ENCODE measurements at places on chromosomes 1 and 21.
A peak's percentile ranks its signal among the peaks of the same experiment; 100 is the strongest.

GRCh38 chr21:14480411-14481031 is 65.6 kb downstream of the SAMSN1 start:
- no peak overlapping the region for H3K4me3 ChIP-seq
- H3K4me1 ChIP-seq = no peaks in the 10 kb centered on the region
- ATAC-seq = no peak

DNA sequence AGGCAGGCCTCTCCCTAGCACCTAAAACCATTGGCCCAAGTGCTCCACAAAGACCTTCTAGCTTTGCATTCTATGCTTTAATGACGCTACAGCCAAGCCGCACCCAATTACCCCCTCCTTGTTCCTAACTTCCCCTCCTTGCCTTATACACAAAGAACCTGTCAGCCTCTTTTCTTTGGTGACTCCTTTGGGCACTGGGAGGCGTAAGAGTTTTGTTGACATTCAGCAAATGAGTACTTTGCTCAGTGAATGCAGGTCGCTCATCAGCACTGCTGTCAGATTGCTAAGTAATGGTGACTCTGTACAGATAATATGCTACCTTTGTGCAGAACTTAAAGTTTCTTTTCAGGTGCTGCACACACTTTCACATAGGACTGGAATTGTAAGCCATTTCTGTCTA is 187.6 kb upstream of the FAM78B start:
- no peak for ATAC-seq
- H3K27me3 ChIP-seq = peaks cover 4% of the 10 kb centered on the region
- no peaks in the 10 kb centered on the region for H3K4me1 ChIP-seq
- H3K36me3 ChIP-seq = no peaks in the 10 kb centered on the region

- no peak overlapping the region for H3K27ac ChIP-seq
- ATAC-seq = no peak
- no peak overlapping the region for H3K4me3 ChIP-seq
- no peaks in the 10 kb centered on the region for H3K36me3 ChIP-seq
- no peaks in the 10 kb centered on the region for H3K27me3 ChIP-seq
These were observed 32.2 kb downstream of the TRIM62 start for GRCh38 chr1:33149453-33150190.

DNA sequence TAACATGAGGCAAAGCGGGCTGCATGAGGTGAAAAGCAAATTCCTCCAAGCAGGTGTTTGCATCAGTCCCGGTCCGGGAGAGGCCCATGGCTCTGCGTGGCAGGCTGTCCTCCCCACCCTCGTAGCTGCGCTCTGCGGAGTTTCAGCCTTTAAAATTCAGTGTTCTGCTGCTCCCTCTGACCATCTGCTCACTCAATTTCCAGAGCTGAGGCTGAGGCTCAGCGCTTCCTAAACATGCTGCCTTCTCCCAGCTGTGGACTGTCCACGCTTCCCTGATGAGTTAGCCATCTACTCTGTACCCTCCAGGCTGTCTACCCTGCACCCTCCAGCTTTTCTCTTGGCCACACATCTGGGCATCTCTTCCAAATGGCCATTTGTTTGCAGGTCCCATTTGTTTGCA is 87.7 kb downstream of the KCNJ6 start:
- H3K27ac ChIP-seq = no peak overlapping the region
- no peaks in the 10 kb centered on the region for H3K36me3 ChIP-seq
- peaks cover 41% of the 10 kb centered on the region for H3K27me3 ChIP-seq
- no peaks in the 10 kb centered on the region for H3K4me1 ChIP-seq

- peak; percentile 35 for ATAC-seq
- H3K27me3 ChIP-seq = no peaks in the 10 kb centered on the region
- peaks cover 6% of the 10 kb centered on the region for H3K4me1 ChIP-seq
- no peaks in the 10 kb centered on the region for H3K36me3 ChIP-seq
- H3K4me3 ChIP-seq = peak overlapping the region; percentile 89
These were observed 442 bp upstream of the AHCYL1 start for GRCh38 chr1:109984190-109984455.

Measured in gastroesophageal sphincter (tissue), 4 donors.